ENCODE measurements at places on chromosomes 7 and 10.

DNA sequence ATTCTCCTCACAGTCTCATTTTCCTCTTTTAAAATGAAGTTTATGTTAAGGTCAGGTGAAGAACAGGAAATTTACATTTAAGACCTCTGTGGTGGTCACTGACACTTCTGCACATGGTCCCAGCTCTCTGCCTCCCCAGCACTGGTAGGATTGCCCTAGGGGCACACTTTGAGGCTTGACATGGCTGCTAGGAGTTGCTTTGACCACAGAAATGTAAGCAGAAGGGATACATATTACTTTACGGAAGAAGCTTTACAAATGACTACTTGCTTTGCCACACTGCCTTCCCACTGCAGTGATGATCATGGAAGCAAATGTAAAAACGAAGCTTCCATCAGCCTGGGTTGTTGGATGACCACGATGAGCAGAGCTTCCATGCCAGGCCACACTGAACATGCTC, 53.1 kb upstream of the RSU1 start:
- no peak for DNase-seq

GRCh38 chr10:62388328-62388727, 14.2 kb downstream of the ZNF365 start:
- no peak for DNase-seq

DNA sequence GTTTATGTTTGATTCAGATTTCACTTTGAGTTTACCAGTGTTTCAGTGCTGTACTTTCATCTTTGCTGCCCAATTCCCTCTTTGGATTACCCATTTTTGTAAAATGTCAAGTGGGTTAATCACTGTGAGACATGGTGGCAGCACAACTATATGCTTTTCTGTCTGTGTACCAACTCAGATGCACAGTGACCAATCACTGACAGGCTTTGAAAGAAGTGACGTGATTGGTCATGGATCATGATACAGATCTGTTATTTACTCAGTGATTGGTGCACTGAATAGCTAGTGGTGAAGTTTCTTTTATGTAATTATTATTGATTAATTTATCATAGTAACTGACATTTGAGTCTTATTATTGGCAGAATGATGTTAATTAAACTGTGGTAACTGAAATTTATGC, 126.9 kb downstream of the SDK1 start:
- DNase-seq, result no peak

DNA sequence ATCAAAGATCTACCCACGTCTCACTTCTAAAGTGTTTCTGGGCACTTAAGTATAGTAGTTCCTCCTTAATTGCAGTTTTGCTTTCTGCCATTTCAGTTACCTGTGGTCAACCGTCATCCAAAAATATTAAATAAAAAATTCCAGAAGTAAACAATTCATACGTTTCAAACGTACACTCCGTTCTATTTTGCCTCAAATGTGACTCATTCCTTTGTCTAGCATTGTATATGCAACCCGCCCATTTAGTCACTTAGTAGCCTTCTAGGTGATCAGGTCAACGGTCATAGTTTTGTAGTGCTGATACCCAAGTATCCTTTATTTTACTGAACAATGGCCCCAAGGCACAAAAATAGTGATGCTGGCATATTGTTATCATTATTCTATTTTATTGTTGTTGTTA, 33.8 kb downstream of the HGF start:
- DNase-seq, result no peak

DNA sequence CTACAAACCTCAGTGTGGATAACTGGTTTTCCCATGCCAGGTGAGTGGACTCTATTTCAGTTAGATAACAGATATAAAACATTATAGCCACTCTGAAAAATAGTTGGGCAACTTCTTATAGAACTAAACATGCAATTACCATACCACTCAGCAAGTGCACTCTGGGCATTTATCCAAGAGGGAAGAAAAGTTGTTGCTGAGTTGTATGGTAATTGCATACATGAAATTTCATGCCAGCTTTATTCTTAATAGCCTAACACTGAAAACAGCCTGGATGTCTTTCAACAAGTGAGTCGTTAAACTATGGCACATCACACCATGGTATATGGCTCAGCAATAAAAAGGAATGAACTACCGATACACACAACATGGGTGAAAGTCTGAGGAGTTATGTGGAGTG, 10.6 kb upstream of the UPP1 start:
- no peak for DNase-seq

GRCh38 chr10:114304571-114305421, 65.7 kb downstream of the VWA2 start:
- peak; percentile 50 for DNase-seq

DNA sequence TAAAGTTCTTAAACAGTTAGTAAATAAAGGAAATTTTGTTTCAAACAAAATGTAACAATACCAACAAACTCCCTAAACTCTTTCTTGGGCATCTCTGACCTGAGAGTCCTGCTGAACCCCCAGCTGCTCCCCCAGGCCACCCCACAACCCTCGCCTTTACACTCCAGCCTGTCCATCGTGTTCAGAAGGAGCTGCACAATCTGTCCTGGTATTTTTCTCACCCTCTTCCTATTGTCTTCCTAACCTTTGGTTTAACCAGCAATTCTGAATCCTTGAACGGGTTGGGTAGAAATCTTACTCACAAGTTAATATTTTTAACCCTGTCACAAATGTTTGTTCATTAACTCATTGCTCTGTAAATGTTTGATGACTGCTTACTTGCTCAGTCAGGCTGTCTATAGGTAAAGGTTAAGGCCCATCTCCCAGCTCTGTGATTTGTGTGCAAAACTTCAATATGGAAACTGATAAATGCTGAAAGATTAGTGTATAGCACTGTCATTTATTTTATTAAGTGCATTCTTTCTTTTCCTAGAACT, 16.8 kb downstream of the SFRP4 start:
- no peak for DNase-seq

GRCh38 chr10:11515596-11516430, 95.6 kb downstream of the USP6NL start:
- DNase-seq, result peak; percentile 5

DNA sequence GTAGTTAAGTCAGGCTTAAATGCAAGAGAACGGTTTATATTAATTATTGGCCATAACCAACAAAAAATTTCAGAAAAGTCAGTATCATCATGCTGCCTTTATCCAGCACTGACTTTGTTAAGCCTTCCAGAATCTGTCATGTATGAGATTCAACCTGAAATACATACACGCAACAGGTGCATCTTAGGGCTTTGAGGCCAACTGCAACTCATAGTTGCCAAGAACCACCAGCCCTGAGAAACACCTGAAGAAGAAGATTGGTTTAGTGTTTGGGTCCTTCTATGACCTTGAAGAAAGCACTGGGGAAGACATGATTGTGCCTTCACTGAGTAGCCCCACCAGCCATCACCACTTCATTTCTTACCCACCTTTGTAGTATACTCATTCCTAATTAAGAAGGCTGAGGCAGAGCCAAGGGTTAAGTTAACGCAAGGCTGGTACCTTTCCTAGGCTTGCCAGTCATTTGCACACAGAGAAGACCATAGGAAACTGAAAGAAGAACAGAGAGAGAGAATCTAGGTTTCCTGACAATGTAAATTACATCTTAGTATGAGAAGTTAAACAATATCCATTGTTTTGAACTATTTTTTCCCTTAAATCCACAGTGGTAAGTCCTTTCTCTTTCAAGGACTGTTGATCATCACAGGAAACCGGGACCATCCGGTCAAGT, 200.1 kb upstream of the PRKCQ start:
- DNase-seq, result no peak

DNA sequence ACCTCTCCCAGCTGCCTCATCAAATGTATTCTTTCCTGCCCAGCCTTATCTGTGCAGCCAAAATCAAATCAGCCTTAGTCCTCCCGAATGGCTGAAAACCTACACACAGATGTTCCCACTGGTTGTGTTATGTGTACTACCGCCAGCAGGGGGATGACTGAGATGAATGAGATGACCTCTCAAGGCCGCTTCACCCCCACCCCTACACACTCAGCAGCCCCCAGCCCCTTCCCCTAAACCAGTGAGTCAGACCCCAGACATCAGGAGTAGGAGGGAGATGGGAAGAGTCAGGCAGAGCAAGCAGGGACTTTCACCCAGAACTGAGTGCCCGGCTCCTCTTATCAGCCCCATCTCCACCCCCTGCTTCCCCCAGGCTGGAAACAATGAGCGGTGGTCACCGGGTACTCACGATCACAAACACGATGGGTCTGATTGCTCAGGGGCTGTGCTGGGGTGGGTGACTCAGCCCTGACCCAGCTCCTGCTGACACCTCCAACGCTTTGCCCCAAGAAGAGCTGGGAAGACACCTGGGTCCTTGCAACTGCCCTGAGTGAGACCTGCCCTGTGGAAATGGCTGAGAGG, 6.5 kb upstream of the C10orf105 start:
- peak; percentile 72 for DNase-seq

DNA sequence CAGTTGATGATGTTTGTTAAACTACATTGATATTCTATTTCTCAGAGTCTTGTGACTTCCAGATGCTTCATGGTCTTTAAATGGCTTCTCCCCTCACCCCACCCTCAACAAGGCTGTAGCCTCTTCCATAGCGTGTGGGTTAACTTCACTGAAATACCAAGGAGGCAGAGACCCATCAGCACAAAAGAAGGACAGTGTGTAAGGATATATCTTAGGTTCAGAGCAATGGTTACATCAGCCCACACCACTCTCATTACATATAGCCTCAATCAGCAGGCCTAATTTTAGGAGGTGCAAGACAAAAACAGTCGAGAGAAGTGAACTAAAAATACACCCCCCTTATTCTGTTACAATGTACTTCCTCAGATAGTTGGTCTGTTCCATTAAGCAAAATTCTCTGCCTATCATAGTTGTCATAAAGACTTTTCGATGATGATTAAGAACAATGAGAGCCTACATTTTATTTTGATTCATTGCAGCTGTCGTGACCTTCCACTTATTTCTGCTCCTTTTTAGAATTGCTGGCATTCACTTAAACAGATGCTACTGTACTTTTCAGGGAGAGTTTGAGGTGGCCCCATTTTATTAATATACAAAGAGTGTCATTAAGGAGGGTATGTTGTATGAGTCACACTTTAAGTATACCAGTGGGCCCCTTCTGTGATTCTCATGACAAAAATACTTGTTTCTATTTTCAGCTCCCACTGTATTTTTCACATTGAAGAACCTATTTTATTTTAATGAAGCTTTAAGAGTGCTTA, 52.1 kb downstream of the WIPF3 start:
- DNase-seq, result no peak

DNA sequence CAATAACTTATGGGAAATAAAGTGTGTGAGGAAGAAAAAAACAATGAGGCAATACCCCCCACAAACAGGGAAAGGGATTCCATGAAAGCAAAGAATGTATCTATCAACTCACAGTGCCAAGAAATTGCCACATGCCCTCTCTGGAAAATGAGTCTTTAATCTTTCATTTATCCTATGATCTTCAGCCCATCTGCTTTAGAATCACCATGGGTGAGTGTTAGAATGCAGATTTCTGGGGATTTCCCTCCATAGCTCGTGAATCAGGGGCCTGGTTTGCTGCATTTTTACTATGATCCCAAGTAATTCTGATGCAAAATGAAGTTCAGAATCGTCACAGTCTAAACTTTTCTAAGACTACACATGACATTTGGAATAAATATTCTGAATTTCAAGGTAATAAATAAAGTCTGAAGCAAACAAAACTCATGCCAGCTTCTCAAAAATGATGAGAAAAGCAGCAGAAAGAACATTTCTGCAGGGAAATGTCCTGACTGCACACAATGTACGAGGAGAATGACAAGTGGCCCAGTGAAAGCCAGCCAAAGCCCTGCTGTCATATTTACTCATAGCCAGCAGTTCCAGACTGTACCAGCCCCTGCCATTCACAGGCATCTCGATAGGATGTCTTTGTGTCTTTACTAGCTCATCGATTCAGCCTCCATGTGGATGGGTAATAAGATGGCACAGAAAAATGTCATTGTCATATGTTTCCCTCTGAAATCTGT, 167.1 kb downstream of the ELMO1 start:
- no peak for DNase-seq

DNA sequence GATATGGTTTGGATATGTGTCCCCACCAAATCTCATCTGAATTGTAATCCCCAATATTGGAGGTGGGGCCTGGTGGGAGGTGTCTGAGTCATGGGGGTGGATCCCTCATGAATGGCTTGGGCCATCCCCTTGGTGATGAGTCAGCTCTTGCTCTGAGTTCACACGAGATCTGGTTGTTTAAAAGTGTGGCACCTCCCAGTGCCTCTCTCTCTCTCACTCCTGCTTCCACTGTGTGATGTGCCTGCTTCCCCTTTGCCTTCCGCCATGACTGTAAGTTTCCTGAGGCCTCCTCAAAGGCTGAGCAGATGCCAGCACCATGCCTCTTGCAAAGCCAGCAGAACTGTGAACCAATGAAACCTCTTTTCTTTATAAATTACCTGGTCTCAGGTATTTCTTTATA, 4.8 kb upstream of the GCK start:
- DNase-seq, result peak; percentile 41

GRCh38 chr10:11856678-11857077, 33.5 kb downstream of the PROSER2 start:
- no peak for DNase-seq

- no peak for DNase-seq
These were observed 1.2 kb downstream of the USP6NL start for GRCh38 chr10:11610166-11610825.

GRCh38 chr7:47681249-47681810, 99.4 kb upstream of the TNS3 start:
- DNase-seq, result no peak

GRCh38 chr10:36531621-36532020, 593.8 kb upstream of the ANKRD30A start:
- DNase-seq, result no peak

DNA sequence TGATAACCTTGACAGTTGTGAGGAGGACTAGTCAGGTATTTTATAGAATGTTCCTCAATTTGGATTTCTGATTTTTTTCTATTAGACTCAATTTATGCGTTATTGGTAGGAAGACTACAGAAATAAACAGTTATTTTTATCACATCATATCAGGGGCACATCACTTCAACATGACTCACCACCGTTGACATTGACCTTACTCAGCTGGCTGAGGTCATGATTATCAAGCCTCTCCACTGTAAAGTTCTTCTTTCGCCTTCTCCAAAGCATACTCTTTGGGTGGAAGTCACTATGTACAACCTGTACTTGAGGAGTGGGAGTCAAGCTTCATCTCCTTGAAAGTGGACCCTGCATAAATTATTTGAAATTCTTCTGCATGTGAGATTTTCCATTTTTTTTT, 194.3 kb upstream of the IGFBP3 start:
- DNase-seq, result no peak

DNA sequence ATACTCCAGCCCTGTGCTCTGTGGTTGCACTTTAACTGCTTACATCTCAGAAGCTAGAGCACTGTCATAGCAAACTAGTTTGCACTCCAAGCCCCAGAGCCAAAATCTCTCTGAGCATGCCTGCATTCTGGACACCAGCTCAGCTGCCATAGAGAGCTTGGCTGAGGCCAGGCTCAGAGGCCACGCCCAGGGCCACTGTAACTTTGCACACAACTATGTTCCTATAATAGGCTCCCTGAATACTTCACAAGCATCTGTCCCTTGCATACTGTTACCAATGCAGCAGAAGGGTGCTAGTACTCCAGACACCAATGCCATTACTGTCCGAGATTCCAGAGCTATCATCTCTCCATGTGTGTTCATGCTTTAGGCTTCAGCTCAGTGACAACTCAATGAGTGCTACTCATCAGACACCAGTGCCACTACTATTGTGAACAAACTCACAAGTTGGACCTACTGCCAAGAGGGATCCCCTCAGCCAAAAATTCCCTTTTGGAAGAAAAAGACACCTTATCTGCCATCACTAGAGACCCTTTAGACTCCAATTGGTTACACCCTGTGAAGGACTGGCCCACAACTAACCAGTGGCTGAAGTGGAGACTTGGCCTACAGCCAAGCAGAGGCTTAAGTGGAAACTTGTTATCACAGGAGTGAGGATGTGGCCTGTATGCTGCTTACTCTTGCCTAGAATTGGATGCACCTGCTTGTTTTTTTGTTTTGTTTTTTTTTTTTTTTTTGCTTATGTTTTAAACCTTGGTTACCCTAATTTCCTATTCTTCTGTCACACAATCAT, 211.6 kb upstream of the MAGI2 start:
- DNase-seq, result no peak

All from stimulated activated CD4-positive, alpha-beta T cell treated with anti-CD3 and anti-CD28 coated beads, TNF-alpha, amount 100 ng/mL, for 48 hours (primary cell).